ENCODE measurements at places on chromosomes 5 and 9.

DNA sequence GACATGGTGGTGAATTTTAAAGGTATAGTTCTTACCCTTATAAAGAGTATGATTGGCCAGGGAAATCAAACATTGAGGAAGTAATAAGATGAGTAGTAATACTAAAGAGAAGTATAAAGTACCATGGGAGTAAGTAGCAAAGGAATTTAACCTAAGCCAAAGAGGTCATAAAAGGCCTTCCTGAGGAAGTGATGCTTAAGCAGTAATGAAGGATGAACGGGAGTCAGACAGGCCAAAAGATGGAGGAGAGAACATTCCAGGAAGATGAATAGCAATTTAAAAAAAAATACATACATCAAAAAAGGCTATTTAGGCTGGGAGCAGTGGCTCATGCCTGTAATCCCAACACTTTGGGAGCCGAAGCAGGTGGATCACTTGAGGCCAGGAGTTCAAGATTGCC, 29.0 kb downstream of the KLHL3 start:
- DNase-seq = no peak

DNA sequence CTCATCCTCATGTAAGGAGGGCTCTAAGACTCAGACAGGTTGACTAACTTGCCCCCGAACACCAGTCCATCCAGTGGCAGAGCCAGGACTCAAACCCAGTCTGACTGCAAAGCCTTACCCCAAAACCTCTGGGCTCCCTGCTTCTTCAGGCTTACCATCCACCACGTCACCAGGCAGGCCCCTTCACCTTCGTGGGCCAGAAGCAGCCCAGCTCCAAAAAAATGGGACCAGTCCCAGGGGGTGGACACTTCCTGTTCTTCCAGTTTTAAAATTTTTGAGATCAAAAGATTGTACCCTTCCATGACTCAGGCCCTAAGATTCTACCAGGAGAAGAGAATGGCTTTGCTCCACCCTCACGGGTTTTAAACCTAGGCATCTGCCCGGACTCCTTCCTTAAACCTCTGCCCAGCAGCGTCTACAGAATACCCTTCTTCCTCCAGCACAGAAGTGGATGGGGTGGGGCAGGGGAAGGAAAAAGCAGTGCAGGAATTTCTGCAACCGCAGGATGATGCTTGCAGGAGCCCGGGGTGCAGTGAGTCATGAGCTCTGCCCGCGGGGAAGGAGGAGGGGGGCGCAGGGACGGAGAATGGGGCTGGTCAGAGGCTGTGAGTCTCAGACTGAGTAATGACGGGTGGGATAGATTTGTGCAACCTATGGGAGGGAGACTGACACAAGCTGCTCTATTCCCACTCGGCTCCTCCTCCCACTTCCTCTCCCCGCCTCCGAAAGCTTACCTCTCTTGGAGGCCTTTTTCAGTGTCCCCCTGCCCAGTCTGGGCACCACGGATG, 50.4 kb upstream of the STXBP1 start:
- no peak for DNase-seq

DNA sequence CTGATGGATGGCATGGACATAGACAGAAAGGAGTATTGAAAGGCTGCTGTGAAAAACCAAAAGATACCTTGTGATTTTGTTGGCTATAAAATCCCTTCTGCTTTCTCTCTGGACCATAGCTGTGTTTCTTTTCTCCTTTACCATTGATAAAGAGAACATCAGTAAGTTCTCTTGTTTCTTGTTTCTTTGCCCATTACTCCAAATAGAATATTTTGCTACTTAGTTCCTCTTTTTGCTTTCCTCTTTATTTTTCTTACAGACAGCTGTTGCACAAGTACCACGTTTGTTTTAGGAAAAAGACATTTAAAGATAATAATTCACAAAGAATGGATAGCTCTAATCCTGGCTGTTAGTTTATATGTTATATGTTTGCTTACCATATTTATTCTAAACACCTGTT, 1129.2 kb downstream of the DTWD2 start:
- no peak for DNase-seq

DNA sequence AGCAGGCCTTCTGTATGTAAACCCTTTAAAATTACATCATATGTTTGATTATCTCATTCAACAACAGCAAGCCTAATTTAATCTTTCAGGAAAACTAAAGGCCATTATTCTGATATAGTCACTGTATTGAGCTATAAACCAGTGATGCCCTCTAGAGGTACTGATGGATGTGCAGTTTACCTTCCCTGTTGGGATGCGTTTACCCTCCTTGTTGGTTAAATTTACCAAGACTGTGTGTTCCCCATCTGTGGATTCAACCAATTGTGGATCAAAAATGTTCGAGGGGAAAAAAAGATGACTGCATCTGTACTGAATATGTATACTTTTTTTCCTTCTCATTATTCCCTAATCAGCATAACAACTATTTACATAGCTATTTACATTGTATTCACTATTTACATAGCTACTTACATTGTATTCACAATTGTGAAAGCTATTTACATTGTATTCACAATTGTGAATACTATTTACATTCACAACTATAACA, 3.7 kb upstream of the BAAT start:
- no peak for DNase-seq

- DNase-seq = no peak
Measured at GRCh38 chr5:16573401-16573800, 43.4 kb downstream of the RETREG1 start.
